Kasumi-1 (cell line): ENCODE measurements at places on chromosomes 16 and 17.

DNA sequence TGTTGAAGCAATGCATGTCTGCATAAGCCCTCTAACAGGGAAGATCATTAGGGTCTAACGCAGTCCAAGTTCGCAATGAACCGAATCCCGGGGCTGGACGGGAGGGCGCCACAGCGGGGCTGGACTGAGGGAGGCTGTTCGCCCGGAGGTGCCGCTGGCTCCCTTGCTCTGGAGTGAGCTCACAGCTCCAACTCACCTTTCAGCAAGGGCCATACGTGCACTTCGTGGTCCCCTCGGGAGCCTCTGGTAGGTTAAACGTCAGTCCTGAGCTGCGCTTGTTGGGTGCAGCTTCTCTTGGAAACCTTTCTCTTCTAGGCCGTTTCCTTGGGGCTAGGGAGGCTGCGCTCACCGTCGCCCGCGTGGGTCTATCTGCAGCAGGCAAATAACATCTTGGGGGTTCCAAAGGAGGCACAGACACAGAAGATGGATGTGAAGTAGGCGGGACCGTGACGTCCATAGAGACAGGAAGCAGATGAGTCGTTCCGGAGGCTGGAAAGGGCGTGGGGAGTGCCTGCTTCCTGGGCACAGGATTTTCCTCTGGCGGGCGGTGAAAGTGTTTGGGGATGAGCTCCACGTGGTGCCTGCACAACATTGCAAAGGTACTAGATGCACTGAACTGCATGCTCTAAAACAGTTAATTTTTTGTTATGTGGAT, 21.9 kb downstream of the ATP2C2 start:
- DNase-seq, result no peak

GRCh38 chr17:72749119-72749572, 343.3 kb downstream of the SLC39A11 start:
- no peak for DNase-seq

- no peak for DNase-seq
Measured at GRCh38 chr17:12107905-12108304, 87.2 kb downstream of the MAP2K4 start.

DNA sequence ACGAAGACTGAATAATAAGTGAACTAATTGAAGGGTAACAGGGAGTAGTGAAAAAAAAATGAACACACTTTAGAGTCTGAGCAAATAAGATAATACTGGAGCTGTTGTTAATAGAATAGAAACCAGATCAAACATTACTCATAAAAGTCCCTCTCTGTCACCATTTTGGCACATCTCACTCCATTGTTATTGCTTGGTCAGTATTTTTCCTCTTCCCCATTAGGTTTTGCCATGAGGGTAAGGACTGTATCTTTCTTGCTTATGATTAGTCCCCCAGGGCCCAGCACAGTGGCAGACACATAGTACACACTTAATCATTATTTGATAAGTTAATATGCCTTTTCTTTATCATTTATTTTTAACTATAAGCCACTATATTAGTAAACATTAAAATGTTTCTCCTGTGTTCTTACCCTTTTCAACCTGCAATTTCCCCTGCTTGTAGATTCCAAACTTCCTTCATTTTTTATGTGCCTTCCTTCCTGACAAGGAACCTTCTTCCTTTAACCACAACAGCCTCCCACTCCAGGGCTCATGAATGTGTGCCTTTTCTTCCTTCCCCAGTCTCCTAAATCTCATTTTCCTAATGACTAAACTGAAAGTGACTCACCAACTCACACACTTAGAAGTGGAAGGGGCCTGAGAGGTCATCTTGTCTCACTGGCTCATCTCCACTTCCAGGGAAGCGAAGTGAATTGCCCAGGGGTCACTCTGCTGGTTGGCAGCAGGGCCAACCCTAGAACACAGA, 88.2 kb upstream of the HAS3 start:
- DNase-seq, result peak; percentile 42

DNA sequence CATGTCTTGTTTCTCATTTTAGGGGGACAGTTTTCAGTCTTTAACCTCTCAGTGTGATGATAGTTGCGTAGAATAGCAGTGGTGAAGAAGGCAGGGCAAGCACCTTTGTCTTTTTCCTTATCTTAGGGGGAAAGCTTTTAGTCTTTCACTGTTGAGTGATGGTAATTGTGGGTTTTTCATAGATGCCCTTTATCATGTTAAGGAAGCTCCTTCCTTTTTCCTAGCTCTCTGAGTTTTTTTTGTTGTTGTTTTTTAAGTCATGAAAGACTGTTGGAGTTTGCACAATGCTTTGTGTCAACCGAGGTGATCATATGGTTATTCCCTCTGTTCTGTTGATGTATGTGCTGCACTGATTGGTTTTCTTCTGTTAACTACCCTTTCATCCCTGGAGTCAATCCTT, 15.7 kb downstream of the NOL11 start:
- no peak for DNase-seq

- no peak for DNase-seq
Measured at GRCh38 chr16:29789775-29790182, 772 bp upstream of the KIF22 start.

- no peak for DNase-seq
Measured at GRCh38 chr16:56748826-56749225, 18.9 kb downstream of the NUP93 start.

DNA sequence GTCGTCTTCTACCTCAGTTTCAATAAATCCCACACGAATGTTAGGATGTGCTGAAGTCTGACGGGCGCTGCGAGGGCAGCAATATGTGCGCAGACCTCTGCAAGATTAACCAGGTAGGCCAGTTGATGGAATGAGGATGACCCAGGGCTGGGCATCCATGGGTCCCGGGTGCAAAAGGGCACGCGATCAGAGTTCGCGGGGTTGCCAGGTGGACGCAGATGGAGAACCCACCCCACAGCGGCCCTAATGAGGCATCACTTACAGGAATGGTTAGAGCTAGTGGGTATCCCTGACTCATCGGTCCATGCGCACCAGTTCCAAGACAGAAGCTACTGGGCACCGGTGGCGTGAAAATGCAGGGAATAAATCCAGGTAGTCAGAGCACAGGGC, 2116.0 kb downstream of the TP53TG3F start:
- no peak for DNase-seq

DNA sequence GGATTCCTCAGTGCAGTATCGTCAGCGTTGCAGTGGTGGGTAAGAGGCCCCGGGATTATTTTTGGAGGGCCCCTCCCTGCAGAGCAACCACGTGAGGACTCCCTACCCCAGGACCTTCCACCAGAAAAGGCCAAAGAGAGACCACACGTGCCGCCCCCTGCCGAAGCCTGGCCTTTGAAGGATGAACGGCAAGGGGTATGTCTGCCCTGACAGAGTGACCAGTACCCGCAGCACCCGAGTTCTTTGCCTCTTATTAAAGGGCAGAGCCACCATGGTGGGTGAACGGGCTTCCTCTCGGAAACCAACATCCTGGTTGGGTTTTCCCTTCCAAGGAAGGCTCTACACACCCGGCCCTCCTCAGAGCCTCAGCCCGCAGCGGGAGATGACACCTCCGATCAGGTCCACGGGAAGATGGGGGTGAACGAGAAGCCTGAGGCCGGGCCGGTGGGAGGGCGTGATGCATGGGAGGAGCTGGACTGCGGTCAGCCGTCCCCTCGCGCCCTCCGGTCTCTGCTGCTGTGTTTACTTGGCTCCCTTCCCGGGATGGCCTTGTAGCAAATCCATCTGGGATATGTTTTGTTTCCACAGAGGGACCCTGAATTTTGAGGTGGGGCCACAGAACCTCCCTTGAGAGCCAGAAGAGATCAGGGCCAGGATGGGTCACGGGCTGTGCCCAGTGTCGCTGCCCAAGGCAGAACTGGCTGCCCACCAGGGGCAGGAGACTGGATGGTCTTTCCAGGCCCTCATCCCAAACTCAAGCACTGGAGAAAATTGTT, 49.1 kb downstream of the TBC1D16 start:
- DNase-seq, result no peak

- DNase-seq, result peak; percentile 6
Measured at GRCh38 chr16:1300664-1301476, 8.6 kb upstream of the UBE2I start.

- DNase-seq, result no peak
Measured at GRCh38 chr17:63537991-63538692, 12.1 kb upstream of the DCAF7 start.

GRCh38 chr17:45135978-45136791, 698 bp downstream of the ACBD4 start:
- DNase-seq, result no peak

- DNase-seq, result no peak
Measured at GRCh38 chr17:81076141-81076679, 41.3 kb downstream of the BAIAP2 start.

- DNase-seq, result no peak
Measured at GRCh38 chr16:9040800-9041412, 50.5 kb upstream of the HAPSTR1 start.

DNA sequence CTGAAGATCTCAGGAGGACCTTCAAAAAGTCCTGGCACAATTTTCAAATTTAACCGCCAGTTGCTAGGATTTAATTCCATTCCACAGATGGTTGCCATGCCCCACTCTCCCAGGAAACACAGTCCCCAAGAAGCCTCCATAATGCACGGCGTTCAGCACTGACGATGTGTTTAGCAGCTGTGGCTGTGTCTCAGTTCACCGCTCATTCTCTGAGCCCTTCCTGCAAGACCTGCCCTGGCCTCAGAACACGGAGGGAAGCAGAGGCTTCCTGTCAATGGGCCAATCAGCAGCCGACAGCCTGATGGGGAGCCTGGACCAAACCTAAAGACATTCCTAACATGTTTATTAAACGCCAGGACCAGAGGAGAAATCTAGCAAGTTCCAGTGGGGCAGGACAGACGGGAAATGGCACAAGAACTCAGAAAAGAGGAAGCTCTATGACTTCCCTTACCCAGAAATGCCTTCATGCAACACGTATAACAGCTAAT, 4.9 kb downstream of the MYLK3 start:
- peak; percentile 79 for DNase-seq

DNA sequence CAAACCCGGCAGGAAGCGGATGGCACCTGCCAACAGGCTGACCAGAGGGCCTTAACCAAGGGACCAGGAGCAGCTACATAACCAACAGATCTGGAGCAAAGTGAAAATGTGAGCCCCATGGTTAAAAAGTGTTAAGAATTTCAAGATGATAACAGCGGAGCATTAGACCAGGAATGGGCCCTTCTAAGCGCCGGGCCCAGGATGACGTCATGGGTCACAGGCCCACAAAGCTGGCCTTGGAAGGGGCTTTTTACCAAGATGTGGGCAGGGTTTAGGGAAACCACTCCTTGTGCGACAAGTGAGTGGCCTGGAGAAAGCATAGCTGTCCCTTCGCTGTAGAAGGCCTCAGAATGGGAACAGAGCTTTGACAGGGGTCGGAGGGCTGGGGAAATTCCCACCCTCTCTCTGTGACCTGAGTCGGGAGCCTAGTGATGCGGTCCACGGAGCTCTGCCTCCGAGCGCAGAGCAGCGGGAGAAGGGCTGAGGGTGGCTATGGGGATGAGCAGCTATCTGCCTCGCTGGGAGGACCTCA, 84.4 kb upstream of the RPL38 start:
- DNase-seq, result no peak

GRCh38 chr17:1830288-1830687, 483 bp downstream of the RPA1 start:
- peak; percentile 3 for DNase-seq

- DNase-seq, result no peak
Measured at GRCh38 chr16:86366481-86366880, 143.8 kb upstream of the FOXF1 start.

GRCh38 chr17:39801055-39801454, 63.1 kb downstream of the IKZF3 start:
- DNase-seq, result no peak

- DNase-seq, result peak; percentile 23
Measured at GRCh38 chr16:67542464-67542863, 13.8 kb downstream of the RIPOR1 start.

GRCh38 chr17:8292639-8293395, 2.4 kb downstream of the SLC25A35 start:
- DNase-seq, result no peak

GRCh38 chr17:12316021-12316420, 295.3 kb downstream of the MAP2K4 start:
- no peak for DNase-seq

- no peak for DNase-seq
Measured at GRCh38 chr17:73227944-73228343, 33.7 kb downstream of the CPSF4L start.

- no peak for DNase-seq
Measured at GRCh38 chr16:49484451-49484849, 110.8 kb downstream of the C16orf78 start.

DNA sequence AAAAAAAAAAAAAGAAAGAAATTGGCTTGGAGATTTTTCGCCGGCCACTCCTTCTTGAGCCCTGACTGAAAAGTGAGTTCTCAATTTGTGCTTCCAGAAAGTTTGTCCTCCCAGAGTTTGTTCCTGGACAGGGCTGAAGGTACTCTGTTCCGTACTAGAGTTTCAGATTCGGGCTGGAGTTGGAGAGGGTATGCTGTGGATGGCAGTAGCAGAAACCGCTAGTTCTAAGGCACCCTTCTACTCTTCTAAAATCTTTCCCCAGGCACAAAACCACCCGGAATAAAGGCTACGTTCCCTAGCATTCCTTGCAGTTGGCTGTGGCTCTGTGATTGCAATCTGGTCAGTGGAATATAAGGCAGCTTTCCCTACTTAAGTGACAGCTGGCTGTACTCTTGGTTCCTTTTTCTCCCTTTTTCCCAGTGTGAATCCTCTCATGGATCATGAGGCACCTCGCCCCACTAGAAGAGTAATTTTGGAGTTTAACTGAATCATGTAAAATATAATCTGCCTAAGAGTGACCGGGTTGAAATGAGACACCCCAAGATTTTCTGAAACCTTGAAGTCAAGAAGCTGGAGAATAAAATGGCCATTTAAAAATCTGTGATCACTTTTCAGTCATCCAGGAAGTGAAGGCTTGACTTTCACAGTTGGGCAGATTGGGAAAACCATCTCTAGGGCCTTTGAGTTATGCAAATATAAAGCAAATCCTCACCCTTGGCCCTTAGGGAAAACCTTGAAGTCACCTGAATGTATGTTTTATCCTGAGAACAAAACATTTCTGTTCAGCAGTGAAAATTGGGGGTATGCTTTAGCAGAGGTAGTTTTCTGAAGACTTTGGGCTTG, 901 bp upstream of the HEATR6 start:
- DNase-seq, result peak; percentile 42

DNA sequence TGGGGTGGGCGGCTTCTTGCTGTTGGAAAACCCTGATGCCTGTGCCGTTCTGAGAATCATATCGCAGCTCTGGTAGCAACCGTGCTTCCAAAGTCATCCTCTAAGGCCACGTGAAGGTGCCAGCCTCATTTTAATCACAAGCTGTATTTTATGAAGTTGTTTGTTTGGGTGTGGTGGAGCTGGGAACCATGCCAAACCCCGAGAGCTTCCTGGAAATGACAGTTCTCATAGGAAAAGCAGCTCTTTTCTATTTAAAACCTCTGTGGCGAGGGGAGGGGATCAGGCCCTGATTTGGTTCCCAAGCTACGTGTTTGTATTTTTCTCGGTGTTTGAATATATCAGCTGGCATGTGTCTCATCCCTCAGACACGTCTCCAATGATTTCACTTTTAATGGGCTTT, 21.7 kb downstream of the KNOP1 start:
- no peak for DNase-seq
